ENCODE measurements at places on chromosomes 1 and 21. TPM values are rescaled to one million over a fixed set of nuclear protein-coding genes. Genes with fewer than 3 reads are reported as not detected.

Gene GJB4
- polyA plus RNA-seq = not detected

Gene MTARC2
- polyA plus RNA-seq = 2.6 TPM

Gene NUP133
- 20.9 TPM for polyA plus RNA-seq

Gene TTLL10
- polyA plus RNA-seq = not detected

Gene CLCA1
- not detected for polyA plus RNA-seq

Gene LMOD1
- polyA plus RNA-seq = not detected

Gene POGK
- 13.3 TPM for polyA plus RNA-seq

Gene TRABD2B
- not detected for polyA plus RNA-seq

Gene CCDC30
- polyA plus RNA-seq = 0.72 TPM

GRCh38 chr1:116504308-116505156, 66.3 kb downstream of the CD58 start:
- peak overlapping the region; percentile 94 for H3K27ac ChIP-seq
- H3K4me3 ChIP-seq = peak overlapping the region; percentile 33
- H3K36me3 ChIP-seq = no peaks in the 10 kb centered on the region

DNA sequence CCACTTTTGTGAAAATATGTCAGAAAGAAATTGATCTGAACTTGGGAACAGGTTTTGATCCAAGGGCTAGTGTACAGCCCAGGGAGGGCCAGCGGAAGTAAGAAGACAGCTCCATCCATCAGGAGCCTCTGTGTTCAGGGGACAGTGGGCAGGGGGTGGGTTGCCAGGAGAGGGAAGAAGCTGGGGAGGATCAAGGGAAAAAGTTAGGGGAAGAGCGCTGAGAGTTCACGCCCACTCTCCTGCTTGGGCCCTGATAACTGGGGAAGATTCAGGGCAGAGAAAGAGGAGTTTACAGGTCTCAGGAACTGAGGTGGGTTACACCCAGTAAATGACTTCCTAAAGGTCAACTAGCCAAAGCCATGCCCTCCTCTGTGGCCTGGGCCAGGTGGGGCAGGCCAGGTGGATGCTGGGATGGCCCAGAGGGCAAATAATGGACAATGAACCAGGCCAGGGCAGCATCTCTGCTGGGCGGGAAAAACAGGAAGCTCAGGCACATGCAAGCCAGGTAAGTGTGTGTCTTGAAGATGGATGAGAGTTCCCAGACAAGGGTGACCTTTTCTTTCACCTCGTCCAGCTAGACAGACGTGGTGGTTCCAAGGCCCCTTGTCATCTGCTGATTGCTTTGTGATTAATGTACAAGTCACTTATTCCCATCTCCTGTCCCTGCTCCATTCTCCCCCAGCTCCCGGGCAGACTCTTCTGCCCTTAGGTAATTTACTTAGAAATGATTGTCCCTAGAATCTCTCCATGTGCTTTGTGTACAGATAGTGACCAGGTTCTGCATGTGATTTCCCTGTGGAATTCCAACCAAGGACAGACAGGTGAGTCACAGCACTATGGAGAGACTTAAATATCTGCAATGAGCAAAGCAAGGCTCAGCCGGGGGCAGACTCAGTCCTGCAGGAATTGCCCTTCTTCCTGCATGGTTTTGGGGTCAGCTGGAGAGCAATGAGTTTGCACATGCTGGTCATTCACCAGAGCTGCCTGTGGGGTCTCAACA, 57.0 kb downstream of the MDM4 start:
- no peaks in the 10 kb centered on the region for H3K27me3 ChIP-seq

DNA sequence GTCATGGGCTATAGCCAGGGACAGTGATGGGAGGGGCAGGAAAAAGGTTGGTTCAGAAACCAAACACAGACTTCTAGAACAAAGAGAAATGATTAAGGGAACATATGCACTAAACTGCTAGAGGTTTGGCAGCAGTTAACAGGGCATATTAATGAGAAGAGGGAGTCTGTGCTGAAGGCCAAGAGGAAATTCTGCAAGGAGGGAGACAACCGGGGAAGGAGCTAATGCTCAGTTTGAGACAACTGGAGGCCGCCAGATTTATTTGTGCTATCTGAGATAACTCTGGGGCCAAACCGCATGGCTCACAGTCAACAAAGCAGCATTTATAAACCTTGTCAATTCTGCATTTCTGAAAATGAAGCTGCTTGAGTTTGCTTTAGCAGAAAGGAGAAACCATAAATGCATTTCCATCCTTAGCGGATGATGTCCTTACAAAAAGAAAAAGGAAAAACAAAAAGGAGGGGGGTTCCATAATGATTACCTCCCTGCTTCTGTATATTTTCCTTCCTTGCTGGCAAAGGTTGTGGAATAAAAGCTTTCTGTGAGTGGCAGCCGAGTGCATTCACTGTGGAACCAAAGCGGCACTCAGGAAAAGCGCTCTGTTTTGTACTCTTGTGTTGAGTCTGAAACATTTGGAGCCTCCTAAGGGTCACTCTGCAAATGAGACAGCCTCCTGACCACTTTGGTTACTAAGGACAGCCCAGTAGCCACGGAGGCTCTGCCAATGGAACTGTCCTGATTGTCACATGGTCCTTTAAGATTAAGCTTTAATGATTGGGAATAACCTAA, 70.3 kb downstream of the SIM2 start:
- no peak for DNase-seq
- H3K36me3 ChIP-seq = peaks cover 8% of the 10 kb centered on the region
- no peaks in the 10 kb centered on the region for H3K27me3 ChIP-seq
- H3K4me3 ChIP-seq = no peak overlapping the region
- H3K27ac ChIP-seq = no peak overlapping the region

- no peaks in the 10 kb centered on the region for H3K27me3 ChIP-seq
- no peak overlapping the region for H3K27ac ChIP-seq
- DNase-seq = no peak
- H3K36me3 ChIP-seq = peaks cover 5% of the 10 kb centered on the region
- H3K4me3 ChIP-seq = no peak overlapping the region
- no peaks in the 10 kb centered on the region for H3K4me1 ChIP-seq
These were observed 130.6 kb downstream of the LIPI start for GRCh38 chr21:14080040-14080763.

DNA sequence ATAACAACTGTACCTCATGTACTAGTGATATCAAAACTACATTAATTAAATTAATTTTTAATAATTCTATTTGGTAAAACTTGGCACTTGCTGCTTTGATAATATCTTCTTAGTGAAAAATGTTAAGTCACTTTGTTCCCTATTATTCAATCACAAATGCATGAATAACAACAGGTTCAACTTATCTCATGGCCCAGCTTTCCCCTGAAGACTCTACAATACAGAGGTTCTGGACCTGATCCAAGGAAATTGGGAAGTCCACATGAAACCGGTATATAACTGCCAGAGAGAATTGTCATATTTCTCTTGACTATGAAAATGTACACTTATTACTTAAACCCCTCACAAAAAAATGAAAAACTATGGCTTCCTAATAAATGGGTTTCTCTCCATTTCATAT, 33.9 kb upstream of the PTPRC start:
- H3K4me3 ChIP-seq = no peak overlapping the region
- no peaks in the 10 kb centered on the region for H3K27me3 ChIP-seq
- H3K27ac ChIP-seq = no peak overlapping the region
- H3K36me3 ChIP-seq = no peaks in the 10 kb centered on the region

- peak overlapping the region; percentile 70 for H3K4me3 ChIP-seq
- peak overlapping the region; percentile 96 for H3K27ac ChIP-seq
- peak; percentile 46 for DNase-seq
- no peaks in the 10 kb centered on the region for H3K36me3 ChIP-seq
- H3K27me3 ChIP-seq = peaks cover 35% of the 10 kb centered on the region
These were observed 9.8 kb downstream of the KCNN3 start for GRCh38 chr1:154860156-154860870.

DNA sequence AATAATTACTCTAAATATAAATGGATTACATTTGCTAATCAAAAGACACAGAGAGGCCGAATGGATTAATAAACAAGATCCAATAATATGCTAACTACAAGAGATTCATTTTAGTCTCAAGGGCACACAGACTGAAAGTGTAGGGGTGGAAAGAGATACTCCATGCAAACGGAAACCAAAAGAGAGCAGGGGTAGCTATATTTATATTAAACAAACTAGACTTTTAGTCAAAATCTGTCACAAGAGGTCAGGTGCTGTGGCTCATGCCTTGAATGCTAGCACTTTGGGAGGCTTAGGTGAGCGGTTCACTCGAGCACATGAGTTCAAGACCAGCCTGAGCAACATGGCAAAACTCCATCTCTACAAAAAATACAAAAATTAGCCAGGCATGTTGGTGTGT, 33.6 kb upstream of the DISP1 start:
- no peak overlapping the region for H3K27ac ChIP-seq
- no peak overlapping the region for H3K4me3 ChIP-seq
- no peak for DNase-seq
- H3K36me3 ChIP-seq = no peaks in the 10 kb centered on the region

- DNase-seq = no peak
- no peaks in the 10 kb centered on the region for H3K4me1 ChIP-seq
These were observed 381.0 kb downstream of the GPATCH2 start for GRCh38 chr1:217249857-217250256.

- H3K4me1 ChIP-seq = no peaks in the 10 kb centered on the region
- H3K27me3 ChIP-seq = no peaks in the 10 kb centered on the region
- no peaks in the 10 kb centered on the region for H3K36me3 ChIP-seq
- no peak for DNase-seq
- H3K4me3 ChIP-seq = no peak overlapping the region
These were observed 27.6 kb upstream of the MARK1 start for GRCh38 chr1:220500372-220500771.

DNA sequence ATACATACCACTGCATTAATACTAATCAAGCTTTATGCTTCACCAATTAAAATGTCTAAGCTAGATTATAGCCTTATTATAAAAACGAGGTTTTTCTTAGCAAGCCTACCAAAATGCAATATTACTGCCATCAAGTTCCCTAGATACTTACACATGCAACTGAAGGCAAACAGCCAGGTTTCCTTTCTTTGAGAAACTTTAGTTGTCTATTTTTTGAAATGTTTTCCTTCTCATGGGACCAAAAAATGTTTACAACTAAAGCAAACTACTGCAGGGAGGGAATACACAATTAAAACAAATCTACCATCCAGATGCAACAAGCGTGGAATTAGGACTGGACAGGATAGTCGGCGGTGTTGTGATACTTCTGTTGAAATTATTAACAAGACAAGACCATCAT, 1.3 kb downstream of the ZNF644 start:
- H3K36me3 ChIP-seq = no peaks in the 10 kb centered on the region
- DNase-seq = no peak
- H3K4me3 ChIP-seq = peak overlapping the region; percentile 98
- H3K27ac ChIP-seq = peak overlapping the region; percentile 33
- H3K4me1 ChIP-seq = peaks cover 84% of the 10 kb centered on the region

DNA sequence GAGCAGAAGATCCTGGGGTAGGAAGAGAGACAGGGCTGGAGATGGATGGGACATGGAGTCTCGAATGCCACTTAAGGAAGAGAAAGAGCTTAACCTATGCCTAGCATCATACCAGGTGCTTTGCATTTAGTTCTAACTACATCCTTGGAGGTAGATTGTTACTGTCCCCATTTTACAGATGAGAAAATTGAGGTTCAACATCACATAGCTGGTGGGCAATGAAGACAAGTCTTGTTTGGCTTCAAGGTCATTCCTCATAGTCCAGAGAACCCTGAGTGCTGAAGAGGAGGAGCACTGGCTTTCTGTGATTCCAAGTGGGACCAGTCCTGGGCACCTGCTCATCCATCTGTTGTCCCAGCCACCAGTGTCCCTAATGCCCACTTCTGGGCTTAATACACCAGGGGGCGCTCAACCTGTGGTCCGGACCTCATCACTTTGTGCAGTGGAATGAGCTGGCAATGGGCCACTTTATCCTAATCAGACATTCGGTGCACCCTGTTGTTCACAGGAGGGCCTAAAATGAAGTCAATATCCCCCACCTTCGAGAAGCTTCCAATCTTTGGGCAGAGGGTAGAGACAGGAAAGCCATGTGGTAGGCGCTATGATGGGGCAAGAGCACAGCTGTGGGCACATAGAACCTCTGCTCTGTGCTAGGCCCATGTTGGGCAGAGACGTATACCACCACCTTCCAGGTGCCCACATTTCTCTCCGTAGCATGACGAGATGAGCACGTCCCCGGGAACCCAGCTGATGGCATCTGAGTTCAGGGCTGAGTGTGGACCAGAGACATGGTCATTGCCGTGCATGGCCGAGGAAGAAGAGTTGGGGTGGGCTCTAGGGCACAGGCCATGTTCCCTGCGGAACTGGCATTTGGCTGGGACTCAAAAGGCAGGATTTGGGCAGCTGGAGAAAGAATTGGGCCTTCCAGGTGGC, 9.2 kb downstream of the RPS6KA1 start:
- H3K4me3 ChIP-seq = peak overlapping the region; percentile 78
- peak overlapping the region; percentile 80 for H3K27ac ChIP-seq
- peaks cover 75% of the 10 kb centered on the region for H3K4me1 ChIP-seq
- no peaks in the 10 kb centered on the region for H3K36me3 ChIP-seq
- H3K27me3 ChIP-seq = no peaks in the 10 kb centered on the region

- H3K4me3 ChIP-seq = peak overlapping the region; percentile 86
- no peak for DNase-seq
- no peaks in the 10 kb centered on the region for H3K36me3 ChIP-seq
These were observed 5.0 kb downstream of the JMJD4 start for GRCh38 chr1:227729881-227730629.

DNA sequence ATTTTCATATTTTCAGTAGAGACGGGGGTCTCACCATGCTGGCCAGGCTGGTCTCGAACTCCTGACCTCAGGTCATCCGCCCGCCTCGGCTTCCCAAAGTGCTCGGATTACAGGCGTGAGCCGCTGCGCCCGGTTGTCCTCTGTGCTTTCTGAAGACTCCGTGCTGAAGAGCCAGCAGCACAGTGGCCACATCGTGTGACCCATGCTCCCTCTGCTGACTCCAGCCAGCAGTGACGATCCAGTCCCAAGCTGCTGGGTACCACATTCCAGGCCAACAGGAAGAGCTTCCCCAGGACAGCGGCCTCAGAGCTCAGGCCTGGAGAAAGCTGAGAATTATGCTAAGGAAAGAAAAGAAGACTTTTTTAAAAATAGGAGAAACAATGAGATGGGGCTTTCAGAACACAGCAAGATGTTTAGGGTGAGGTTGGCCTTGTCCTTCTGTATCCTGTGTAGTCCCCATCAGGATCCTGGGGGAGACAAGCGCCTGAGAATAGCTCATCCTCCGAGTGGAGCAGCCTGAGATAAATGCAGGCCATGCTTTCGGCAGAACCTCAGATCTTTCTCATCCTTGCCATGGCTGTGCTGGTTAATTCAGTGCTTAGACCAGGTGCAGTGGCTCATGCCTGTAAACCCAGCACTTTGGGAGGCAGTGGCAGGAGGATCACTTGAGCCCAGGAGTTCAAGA, 207.1 kb downstream of the SLC35F3 start:
- DNase-seq = no peak
- H3K27ac ChIP-seq = no peak overlapping the region
- H3K4me1 ChIP-seq = no peaks in the 10 kb centered on the region

DNA sequence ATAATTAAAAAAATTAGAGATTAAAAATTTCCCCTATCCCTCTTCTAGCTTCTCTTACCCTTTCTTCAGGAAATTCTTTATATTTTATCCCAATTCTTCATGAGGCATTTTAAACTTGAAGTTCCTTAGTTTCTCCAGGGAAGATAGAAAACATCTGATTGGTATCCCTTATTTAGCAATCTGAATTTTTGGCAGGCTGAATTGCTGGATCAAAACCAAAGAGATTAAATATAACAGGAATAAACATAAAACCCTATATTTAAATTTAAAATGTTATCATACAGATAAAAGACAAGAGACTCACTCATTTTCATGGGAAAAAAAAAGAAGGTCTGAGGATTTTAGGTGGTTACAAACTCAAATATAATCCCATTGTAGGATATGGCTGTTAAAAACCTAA, 204.2 kb downstream of the CHRM3 start:
- H3K4me1 ChIP-seq = no peaks in the 10 kb centered on the region
- no peak overlapping the region for H3K27ac ChIP-seq
- no peak for DNase-seq
- no peaks in the 10 kb centered on the region for H3K36me3 ChIP-seq

All from naive B cell (primary cell).